Prostate gland (tissue), 2 donors: ENCODE measurements at places on chromosomes 5 and 9. TPM values are rescaled to one million over a fixed set of nuclear protein-coding genes. Genes with fewer than 3 reads are reported as not detected.

The SV2C gene
- 0.28 TPM for total RNA-seq

The THBS4 gene
- 3.9 TPM for total RNA-seq

The ANKRD31 gene
- total RNA-seq = 3.7 TPM

- no peak for DNase-seq
Observed at GRCh38 chr9:136443087-136443486, 3.4 kb upstream of the INPP5E start.

DNA sequence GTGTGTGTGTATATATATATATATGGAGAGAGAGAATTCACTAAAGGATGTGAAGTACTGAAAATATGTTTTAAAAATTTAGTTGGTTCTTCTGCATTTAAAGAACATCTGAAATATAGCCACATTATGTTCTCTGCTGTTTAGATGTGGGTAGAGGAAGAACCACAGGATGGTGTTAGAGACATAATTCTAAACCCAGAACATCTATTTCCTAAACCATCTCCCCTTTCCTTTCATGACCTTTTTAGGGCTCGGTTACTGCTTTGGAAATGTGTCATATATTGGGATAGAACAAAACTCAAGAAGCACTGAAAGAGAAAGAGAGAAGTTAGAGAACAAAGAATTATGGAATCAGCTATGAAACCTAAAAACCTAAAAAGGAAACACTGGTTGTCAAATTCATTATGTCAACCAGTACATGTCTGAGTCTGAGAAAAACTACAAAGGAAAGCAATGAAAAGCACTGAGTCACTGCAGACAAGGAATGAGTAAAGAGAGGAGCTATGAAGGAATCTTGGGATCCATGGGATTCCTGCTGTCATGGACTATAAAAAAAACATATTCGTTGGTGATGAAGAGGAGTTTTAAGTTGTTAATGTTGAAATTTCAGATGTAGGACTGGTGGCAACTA, 28.4 kb downstream of the SLC12A2 start:
- no peak for DNase-seq

- DNase-seq = no peak
Observed at GRCh38 chr5:26948921-26949320, 89.5 kb downstream of the CDH9 start.
